ENCODE measurements at places on chromosomes 3 and 15. TPM values are rescaled to one million over a fixed set of nuclear protein-coding genes. Genes with fewer than 3 reads are reported as not detected.

NIT2 gene
- 6.2 TPM for total RNA-seq

LRRC34 gene
- total RNA-seq = 0.16 TPM

RASL12 gene
- not detected for total RNA-seq

RPL35A gene
- 741 TPM for total RNA-seq

CACNA1D gene
- not detected for total RNA-seq

GOLGA6A gene
- not detected for total RNA-seq

CPA3 gene
- 1.5 TPM for total RNA-seq

FAM81A gene
- 0.06 TPM for total RNA-seq

ST3GAL6 gene
- 21.9 TPM for total RNA-seq

TMC3 gene
- not detected for total RNA-seq
